ENCODE measurements at places on chromosomes 7 and 10.

- no peak for DNase-seq
Observed at GRCh38 chr7:102856036-102856435, 56.8 kb upstream of the LRRC17 start.

DNA sequence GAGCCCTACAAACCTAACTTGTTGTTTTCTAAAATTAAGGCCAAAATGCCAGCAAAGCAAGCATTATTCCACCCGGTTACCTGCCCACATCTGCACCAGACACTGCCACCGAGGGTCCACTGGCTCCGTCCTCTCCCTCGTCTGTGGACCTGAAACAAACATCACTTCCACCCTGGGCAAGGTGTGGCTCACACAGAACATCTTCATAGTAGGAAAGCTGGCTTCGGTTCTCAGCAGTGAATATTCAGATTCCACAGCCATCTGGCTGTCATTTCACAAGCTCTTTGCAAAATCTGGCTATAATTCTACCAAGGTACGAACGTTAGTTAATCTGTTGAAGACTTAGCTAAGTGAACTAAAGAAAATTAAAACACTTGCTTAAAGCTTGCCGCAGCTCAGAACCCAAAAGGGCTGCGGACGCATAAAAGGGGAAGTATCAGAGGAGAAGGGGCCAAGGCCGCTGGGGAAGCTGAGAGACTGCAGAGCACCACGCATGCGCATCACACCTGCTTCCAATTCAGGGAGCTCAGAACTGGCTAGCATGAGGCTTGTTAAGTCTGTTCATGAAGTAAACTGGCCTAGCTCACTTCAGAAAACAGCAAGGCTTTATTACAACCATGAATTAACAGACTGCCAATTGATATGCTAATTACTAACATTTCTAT lies 46.1 kb downstream of the PTPRN2 start:
- no peak for DNase-seq

DNA sequence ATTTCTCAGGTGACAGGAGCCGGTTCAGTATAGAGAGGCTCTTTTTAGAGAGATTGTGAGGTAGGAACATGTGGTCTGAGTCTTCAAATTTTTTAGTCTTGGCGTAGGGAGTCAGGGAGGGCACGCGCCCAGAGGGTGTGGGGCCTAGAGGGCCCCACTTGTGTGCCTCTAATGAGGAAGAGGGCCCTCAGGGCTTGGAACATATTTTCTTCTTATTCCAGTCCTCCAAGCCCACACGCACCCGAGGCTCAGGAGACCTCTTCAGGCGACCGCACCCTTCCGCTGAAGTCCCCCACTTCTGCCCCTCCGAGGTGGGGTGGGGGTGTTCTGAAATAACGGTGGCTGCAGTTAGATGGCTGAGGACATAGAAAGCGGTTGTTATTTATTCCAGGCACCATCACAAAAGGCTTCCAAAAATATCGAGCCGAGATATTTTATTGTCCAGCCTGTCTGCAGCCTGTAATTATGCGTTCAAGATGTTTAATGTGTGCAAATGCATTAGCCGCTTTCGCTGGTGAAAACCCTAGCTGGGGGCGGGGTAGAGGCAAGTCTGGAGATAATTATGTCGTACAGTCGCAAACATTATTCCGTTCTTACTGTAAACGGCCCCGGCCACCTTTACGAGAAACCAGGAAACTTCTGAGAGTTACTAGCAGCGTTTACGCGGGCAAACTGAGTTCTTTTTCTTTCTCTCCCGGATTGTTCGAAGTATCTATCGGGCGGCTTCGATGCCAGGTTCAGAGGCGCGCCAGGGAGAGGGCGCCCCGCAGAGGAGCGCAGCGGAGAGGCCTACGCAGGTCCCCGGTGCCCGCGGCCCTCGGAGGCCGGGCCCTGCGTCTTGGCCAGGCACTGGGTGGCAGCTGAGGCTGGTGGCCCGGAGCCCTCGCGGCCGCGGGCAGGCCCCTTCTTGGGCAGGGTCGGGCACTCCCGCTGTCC lies 12.9 kb upstream of the HOXA13 start:
- DNase-seq, result no peak

DNA sequence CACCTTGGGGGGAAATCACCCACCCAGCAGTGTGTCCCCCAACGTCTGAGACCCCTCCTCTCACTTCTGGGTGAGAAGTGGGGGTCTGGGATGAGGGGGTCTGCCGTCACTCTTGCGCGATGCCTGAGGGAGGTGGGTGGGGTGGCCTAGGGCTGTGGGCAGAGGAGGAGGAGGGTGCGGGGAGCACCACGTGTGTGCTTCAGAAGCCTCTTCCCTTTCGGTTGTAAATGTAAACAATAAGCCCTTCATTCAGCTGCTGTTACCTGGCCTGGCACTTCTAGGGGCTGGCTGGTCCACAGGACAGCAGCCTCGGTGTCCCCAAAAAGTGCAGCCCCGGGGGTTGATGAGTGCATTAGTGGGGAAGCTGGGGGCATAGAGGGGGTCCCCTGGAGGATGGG lies 1.3 kb downstream of the CLIP2 start:
- DNase-seq, result no peak

DNA sequence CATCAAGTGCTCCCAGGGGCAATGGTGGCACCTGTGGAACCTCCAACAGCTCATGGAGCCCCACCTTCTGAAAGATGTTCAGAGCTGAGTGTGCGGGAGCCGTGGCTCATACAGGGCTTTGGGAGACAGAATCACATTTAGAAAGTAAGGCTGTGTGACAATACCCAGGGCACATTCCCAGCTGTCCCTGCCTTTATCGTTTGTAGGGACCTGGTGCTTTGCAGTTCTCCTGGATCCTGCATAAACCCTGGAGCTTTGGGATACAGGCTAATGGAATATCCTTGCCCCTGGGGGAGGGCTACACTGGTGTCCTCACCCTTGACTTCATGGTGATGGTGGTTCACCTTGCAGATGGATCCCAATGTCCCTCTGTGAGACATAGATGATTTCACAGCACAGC lies 134.8 kb upstream of the LAMB4 start:
- no peak for DNase-seq

DNA sequence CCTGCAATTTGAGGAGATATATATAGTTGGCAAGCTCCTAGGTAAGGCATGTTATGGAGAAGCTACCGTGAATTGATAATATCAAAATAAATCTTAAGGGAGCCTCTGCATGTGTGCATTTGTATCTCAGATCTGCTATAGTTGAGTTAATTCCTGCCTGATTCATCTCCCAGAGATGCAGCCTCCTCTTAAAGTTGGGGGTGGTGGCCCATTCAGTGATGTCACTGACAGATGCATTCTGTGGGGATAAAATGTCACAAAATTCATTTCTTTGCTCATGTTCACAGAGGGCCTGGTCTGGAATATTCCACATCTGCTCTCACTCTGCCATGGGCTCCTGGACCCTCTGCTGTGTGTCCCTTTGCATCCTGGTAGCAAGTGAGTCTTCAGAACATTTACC lies 185.8 kb upstream of the PRSS1 start:
- no peak for DNase-seq

GRCh38 chr10:27998178-27998953 lies 513 bp downstream of the ODAD2 start:
- peak; percentile 35 for DNase-seq

DNA sequence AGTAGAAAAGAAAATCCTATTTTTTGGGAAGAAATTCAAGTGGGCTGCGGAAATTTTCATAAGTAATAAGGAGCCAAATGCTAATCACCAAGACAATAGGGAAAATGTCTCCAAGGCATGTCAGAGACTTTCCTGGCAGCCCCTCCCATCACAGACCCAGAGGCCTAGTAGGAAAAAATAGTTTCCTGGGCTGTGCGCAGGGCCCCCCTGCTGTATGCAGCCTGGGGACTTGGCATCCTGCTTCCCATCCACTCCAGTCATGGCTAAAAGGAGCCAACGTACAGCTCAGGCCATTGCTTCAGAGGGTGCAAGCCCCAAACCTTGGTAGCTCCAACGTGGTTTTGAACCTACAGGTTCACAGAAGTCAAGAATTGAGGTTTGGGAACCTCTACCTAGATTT lies 12.8 kb upstream of the POT1 start:
- DNase-seq, result no peak

GRCh38 chr7:2192831-2193534 lies 39.8 kb downstream of the MAD1L1 start:
- no peak for DNase-seq

- no peak for DNase-seq
Observed at GRCh38 chr10:48456361-48456804, 148.5 kb downstream of the ARHGAP22 start.
